A549 treated with CORT108297 at 1 μM for 4 hours (cell line): ENCODE measurements at places on chromosomes 3 and 15. TPM values are rescaled to one million over a fixed set of nuclear protein-coding genes. Genes with fewer than 3 reads are reported as not detected.

The DVL3 gene
- 17.8 to 28.6 TPM (median 27.7 TPM) in 5 replicates for total RNA-seq

The KBTBD8 gene
- 0.41 to 0.53 TPM (median 0.43 TPM) in 5 replicates for total RNA-seq

The ZNF774 gene
- total RNA-seq, result 0.53 to 1.0 TPM (median 0.61 TPM) in 5 replicates

The NR2E3 gene
- total RNA-seq, result 0.12 to 0.39 TPM (median 0.21 TPM) in 5 replicates

The GOLGA8S gene
- 0.13 to 0.18 TPM (median 0.16 TPM) in 5 replicates for total RNA-seq

The ZNF860 gene
- total RNA-seq, result 1.0 to 1.7 TPM (median 1.2 TPM) in 5 replicates

The CKMT1A gene
- 2.5 to 4.1 TPM (median 2.7 TPM) in 5 replicates for total RNA-seq

The PLA1A gene
- total RNA-seq, result 0.22 to 0.71 TPM (median 0.29 TPM) in 5 replicates

The PIGBOS1 gene
- total RNA-seq, result 22.7 to 29.3 TPM (median 27.0 TPM) in 5 replicates

The GOLGA6L2 gene
- not detected in 5 replicates for total RNA-seq

The ACP3 gene
- 0.02 to 0.14 TPM in 2 of 5 replicates, not detected in the others for total RNA-seq

The BCHE gene
- 0.83 to 1.3 TPM (median 0.93 TPM) in 5 replicates for total RNA-seq

The LRRC31 gene
- total RNA-seq, result 0.02 TPM in 1 of 5 replicates, not detected in the others

The ATP2B2 gene
- total RNA-seq, result 0.02 to 0.09 TPM (median 0.06 TPM) in 5 replicates

The ZMYND10 gene
- total RNA-seq, result 0.93 to 1.8 TPM (median 1.1 TPM) in 5 replicates

The HTR3E gene
- total RNA-seq, result not detected in 5 replicates

The ACVR2B gene
- total RNA-seq, result 1.9 to 2.9 TPM (median 2.6 TPM) in 5 replicates

The PFKFB4 gene
- total RNA-seq, result 12.6 to 17.6 TPM (median 12.8 TPM) in 5 replicates

The CRBN gene
- 25.6 to 35.3 TPM (median 26.5 TPM) in 5 replicates for total RNA-seq

The CD200R1 gene
- total RNA-seq, result 0.03 to 0.14 TPM (median 0.08 TPM) in 5 replicates

The SLC2A2 gene
- not detected in 5 replicates for total RNA-seq

The SEMA3G gene
- 0.09 to 0.32 TPM (median 0.17 TPM) in 5 replicates for total RNA-seq

The LRRC49 gene
- 4.4 to 7.2 TPM (median 4.9 TPM) in 5 replicates for total RNA-seq

The MESP2 gene
- 0.10 to 0.81 TPM (median 0.47 TPM) in 5 replicates for total RNA-seq

The ADGRG7 gene
- not detected in 5 replicates for total RNA-seq

The RYK gene
- 26.1 to 37.5 TPM (median 29.5 TPM) in 5 replicates for total RNA-seq

The LDHAL6B gene
- total RNA-seq, result not detected in 5 replicates

The PRR20G gene
- 0.13 to 0.19 TPM (median 0.17 TPM) in 3 of 5 replicates, not detected in the others for total RNA-seq

The NMNAT3 gene
- 0.91 to 1.6 TPM (median 1.3 TPM) in 5 replicates for total RNA-seq

The PARL gene
- 61.4 to 66.8 TPM (median 62.6 TPM) in 5 replicates for total RNA-seq

The CNBP gene
- 333 to 359 TPM (median 338 TPM) in 5 replicates for total RNA-seq

The TARS3 gene
- 5.9 to 8.0 TPM (median 6.8 TPM) in 5 replicates for total RNA-seq
